ENCODE measurements at places on chromosomes 1 and 21.

GRCh38 chr1:230502306-230502705 lies 76.2 kb upstream of the PGBD5 start:
- DNase-seq = no peak

- DNase-seq = peak; percentile 79
Observed at GRCh38 chr1:201845331-201846083, 16.6 kb downstream of the IPO9 start.

DNA sequence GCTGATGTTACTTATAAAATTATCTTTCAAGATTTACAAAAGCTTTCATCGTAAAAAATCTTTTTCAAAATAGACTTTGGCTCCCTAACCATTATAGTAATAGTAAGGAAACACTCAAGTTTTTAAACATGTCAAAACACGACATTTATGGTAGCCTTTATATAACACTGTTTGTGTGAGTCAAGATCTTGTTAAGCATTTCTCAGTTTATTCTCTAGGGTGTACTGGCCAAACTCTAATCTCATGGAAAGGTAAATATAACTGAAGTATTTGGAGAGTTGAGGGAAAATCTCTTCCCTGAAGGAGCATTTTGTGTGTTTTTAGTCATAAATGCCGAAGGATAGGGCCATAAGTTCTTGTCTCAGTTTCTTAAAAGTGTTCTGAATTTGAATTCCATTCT lies 790.9 kb upstream of the NCAM2 start:
- DNase-seq = no peak

DNA sequence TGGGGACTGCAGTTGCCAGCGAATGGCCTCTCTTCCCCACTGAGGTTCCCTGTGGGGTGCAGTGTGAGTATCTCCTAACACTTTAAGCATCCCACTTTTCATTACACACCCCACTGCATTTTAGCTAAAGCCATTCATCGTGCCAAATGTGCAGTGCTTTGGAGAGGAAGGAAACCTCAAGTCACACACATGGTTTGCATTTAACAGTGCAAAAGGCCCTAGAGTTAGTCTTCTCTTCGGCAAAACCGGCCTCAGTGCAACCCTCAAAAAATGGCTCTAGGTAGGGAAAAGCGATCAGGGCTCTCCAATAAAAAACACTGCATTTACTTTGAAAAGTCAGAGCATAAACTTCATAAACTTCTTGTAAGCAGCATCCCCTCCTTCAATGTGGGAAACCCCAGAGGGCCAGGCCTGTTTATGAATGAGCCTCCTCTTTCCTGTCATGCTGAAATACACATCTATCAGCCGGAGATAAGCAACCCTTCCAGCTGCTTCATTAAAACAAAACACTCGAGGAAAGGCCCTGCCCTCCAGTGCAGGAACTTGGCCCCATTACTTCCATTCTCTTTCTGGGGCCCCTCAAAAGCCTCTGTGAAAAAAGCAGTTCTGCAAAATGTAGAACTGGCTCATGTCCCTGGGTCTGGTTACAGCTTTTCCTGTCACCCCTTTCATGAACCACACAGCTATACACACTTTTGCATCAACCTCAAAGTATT lies 184.0 kb downstream of the CDC7 start:
- DNase-seq = peak; percentile 50

- no peak for DNase-seq
Observed at GRCh38 chr1:205596876-205597275, 34.9 kb downstream of the ELK4 start.

DNA sequence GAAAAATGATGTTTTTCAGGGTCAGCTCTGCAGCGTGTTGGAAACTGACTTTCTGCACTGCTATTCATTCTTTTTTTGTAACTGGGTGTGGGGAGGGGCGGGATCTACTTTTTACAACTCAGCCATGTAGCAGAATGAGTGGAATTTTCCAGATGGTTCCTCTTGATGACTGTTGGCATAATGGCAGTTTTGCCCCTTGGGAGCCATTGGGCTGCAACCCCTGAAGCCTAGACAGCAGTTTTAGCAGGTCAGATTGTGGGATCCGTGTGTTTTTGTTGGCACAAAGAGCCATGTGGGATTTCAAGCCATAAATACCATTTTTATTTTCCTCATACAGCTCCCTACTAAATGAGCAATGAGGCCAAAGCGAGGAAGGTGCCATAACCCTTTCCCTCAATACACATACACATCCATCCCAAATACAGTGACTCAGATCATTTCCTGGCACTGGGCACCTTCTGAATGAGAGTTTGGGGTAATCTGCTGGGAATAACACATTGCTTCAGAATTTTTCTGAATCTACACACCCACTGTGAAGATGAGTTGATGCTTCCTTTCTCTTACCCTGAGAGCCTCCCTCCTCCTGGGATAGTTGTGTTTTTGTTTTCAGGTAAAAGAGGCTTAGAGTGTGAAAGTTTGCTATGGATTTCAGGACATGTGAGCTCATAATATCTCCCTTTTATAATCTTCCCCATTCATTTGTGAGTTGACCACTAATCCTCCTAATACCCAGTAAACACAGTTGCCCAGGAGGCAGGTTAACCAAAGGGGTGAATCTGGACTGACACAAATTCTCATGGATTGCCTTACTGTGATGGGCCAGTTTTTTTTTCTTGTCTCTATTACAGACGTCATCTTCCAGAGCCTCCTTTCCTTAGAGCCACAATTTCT lies 13.1 kb downstream of the S100A10 start:
- DNase-seq = peak; percentile 37

DNA sequence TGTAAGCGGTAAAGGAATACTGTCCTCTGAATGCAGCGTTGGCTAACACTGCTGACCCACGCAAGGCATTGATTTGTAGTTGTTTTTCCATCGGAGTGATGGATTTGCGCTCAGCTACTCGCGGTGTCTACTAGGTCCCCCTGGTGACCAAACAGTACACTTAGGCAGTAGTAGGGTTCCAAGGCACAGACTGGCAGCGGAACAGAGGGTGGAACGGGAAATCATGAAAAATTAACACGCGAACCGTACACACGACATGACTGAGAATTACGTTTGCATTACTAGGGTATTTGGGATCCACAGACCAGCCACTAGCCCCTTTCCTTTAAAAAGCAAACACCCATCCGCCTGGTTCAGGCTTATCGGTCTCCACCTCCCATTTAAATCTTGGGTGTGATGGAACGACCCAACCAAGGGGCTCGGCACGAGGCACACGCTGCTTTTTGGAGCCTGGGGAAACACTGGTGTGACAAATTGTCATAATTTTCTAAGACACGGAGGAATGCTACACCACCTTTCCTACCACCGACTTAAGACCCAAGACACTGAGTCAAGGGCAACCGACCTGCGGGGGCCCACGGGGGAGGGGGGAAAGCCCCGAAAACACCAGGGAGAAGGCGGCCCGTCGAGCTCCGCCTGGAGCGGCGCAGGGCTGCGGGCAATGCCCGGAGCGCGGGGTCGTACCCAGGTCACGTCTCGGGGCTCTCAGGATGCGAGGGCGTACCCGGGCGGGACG lies 699 bp downstream of the DIPK1A start:
- DNase-seq = peak; percentile 82

DNA sequence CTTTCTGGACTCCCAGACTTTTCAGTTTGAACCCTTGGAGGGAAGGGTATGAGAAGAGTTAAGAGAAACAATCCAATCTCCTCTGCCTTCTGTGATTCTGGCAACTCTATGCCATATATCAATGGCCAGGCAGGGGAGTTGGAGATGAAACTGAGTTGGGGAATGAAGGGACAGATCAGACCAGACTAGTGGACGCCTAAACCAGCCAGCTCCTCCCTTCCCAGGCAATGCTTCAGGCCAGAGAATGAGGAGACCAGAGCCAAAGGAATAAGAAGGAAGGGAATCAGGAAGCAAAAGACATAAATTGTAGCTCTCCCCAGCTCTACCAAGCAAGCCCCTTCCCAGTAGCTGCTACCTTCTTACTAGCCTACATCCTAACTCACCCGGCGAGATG lies 22.7 kb downstream of the PLEKHA6 start:
- DNase-seq = no peak

DNA sequence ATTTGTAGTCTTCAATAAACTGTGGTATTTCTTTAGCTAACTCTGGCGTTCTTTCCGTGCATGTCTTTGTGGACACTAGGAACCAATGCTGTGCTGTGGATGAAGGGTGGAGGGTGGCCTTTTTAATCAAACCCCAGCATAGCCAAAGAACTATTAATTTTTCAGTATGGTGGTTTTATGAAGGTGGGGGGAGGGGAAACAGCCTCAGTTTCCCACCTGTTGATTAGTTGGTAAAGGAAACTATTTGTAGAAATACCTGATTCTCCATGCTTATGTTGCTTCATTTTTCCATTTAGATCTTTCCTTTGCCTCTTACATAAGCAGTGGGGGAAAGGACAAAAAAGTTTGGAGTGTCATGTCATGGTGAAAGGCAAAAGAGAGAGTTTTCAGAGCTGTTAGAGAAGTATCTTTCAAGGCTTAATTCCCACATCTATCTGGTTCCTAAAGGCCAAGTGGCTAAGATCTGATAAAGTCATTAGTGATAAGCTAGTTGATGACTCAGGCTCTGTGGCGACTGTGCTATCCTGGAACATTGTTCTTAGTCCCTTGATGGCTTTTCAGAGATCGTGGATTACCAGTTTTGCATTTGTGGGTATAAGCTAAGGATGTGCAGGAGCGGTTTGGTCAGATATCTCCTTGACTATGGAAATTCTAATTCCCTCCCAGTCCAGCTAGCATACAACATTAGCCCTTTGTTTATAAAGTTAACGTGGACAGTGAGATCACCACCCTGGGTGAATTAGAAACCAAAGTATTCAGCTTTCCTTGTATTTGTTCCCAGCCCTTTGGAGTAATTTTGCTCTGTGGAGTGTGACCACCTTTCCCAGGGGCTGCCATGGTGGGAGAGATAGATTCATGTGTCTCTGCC lies 8.7 kb upstream of the HAX1 start:
- peak; percentile 37 for DNase-seq

GRCh38 chr1:234507626-234508387 lies 28.8 kb upstream of the TARBP1 start:
- no peak for DNase-seq

DNA sequence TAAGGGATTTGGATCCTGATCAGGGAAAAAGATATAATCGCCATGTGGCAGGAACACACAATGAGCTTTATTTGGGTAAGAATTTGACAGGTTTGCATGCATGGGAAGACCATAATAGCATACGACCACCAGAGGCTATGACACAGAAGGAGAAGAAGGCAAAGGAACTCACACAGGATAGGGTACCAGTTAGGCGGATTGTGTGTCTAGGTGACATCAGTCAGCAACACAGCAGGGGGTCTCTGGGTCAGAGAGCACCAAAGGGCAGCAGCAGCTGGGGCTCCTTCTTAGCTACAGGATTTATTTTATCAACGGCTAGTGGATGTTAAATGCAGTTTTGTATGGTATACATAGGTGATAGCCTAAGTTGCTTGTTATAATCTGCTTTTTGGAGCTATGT lies 551.3 kb downstream of the KCNT2 start:
- no peak for DNase-seq

DNA sequence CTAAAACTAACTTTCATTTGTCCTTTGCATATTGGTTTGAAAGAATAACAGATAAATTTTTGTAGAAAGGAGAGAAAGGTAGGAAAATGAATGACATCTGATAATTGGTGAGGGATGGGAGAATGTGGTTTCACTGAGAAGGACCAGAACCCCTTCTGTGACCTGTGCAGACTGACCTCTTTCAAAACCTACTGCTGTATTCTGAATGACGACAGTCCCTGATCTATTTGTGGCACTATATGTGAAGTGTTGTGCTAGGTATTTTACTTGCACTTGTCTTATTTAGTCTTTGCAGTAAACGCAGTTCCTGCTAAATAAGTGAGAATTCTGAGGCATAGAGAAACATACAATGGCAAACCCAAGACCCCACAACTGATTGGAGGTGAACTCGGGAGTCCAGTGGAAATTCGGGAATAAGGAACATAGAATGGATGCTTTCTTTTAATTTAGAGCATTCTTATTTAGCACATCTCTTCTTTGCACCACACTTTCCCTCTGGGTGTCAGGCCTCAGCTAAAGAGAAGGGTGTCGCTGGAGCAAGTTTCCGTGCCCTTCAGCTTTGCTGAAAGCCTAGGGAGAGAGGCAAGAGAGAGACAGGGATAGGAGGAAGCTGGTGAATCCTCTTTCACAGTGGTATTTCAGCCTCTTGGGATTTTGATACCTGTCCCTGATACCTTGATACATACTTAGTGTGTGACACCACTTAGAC lies 230.2 kb downstream of the PAPPA2 start:
- no peak for DNase-seq

DNA sequence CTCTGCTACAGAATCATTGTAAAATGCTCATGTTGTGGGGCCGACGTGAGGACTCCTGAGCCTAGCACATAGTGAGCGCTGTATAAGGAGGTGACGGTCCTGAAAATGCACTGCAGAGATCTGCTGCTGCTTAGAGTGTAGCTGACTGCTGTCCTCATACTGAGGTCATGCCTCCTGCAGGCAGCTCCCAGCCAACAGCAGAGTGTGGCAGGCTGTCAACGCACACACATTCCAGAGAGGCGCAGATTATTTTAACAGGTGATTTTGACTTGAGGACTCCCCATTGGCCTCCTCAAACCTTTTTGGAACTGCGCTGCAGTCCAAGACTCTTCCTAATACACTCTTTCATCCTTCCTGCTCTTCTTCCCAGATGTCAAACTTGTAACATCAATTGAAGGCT lies 119.8 kb upstream of the KCNJ6 start:
- no peak for DNase-seq

DNA sequence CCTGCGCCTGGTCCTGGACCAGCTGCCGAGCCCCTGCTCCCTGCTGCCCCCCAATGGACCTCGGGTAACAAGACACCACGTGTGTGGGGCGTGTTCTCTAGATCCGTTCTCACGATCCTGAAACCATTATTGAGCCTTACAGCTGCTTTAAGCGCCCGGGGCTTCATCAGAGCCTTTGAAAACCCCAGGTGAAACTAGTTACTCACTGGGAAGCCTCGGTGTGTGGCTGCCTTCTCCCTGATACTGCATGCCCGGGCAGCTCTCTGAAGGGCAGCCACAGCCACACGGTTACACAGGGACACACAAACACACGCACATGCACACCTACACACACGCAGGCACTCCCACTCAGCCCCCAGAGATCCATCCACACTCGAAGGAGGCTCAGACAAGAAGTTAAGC lies 5.3 kb downstream of the HES2 start:
- peak; percentile 50 for DNase-seq

GRCh38 chr1:153498746-153499145 lies 37.0 kb downstream of the S100A6 start:
- DNase-seq = no peak

DNA sequence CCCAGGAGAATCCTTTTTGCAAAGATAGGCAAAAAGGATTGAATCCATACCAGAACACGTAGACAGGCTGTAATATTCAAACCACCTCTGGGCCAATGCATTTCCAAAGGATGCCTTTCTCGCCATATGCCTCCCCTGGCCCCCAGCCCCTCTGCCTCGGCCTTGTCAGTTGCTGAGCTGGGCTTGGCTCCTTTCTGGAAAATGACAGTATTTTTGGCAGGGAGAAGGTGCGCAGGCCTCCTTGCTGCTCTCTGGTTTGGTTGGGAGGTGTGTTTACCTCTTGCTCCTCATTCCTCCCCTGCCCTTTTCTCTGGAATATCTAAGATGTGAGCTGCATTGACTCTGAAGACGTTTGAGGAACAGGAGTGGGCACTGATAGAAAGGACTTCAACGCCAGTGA lies 26.0 kb upstream of the CNTN2 start:
- no peak for DNase-seq

- no peak for DNase-seq
Observed at GRCh38 chr1:157198619-157199420, 60.6 kb upstream of the ETV3 start.

GRCh38 chr1:180228648-180229482 lies 1.2 kb upstream of the LHX4 start:
- DNase-seq = no peak

GRCh38 chr1:5379176-5379759 lies 613.0 kb downstream of the NPHP4 start:
- DNase-seq = no peak

Data from IMR-90 (cell line).